ENCODE measurements at places on chromosomes 2 and 18. TPM values are rescaled to one million over a fixed set of nuclear protein-coding genes. Genes with fewer than 3 reads are reported as not detected.
A peak's percentile ranks its signal among the peaks of the same experiment; 100 is the strongest.

Gene DPY30
- 105 TPM for total RNA-seq

Gene CXCR1
- total RNA-seq = not detected

Gene AP1S3
- 66.3 TPM for total RNA-seq

GRCh38 chr2:167100506-167100905 is 212.2 kb downstream of the XIRP2 start:
- no peak overlapping the region for H3K27ac ChIP-seq
- H3K4me1 ChIP-seq = no peaks in the 10 kb centered on the region
- DNase-seq = no peak
- no peaks in the 10 kb centered on the region for H3K36me3 ChIP-seq
- H3K27me3 ChIP-seq = no peaks in the 10 kb centered on the region
- H3K4me3 ChIP-seq = no peak overlapping the region

DNA sequence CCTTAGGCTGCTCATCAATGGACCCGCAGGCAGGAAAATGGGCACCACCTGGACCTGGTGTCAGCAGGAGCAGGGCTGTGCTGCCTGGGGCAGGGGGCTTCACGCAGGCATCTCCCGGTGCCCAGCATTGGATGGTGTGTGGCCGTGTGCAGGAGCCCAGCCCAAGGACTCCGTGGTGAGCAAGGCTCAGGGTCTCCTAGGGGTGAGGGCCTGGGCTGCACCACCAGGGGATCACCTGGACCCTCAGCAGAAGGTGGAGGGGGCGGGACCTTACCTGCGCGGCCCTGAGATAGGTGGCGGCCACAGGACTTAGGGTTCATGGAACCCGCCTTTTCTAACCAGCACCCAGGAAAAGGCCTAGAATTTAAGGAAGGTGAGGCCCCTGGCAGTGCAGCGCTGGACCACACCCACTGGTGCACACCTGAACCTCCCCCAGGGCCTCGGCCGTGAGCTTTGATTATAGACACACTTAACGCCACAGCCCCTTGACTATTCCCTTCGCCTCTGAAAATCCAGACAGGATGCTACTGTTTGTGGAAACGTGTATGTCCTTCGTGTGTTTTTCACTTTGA is 89.0 kb downstream of the TMEM18 start:
- no peaks in the 10 kb centered on the region for H3K4me1 ChIP-seq
- DNase-seq = no peak
- H3K27ac ChIP-seq = no peak overlapping the region
- no peaks in the 10 kb centered on the region for H3K36me3 ChIP-seq

- no peaks in the 10 kb centered on the region for H3K4me1 ChIP-seq
- no peak overlapping the region for H3K4me3 ChIP-seq
- no peak overlapping the region for H3K27ac ChIP-seq
- no peaks in the 10 kb centered on the region for H3K27me3 ChIP-seq
- H3K36me3 ChIP-seq = no peaks in the 10 kb centered on the region
Measured at GRCh38 chr18:35835833-35836232, 136.6 kb upstream of the RMP24 start.

GRCh38 chr2:163613266-163613731 is 122.5 kb downstream of the FIGN start:
- no peak for DNase-seq
- H3K36me3 ChIP-seq = no peaks in the 10 kb centered on the region
- H3K4me3 ChIP-seq = no peak overlapping the region
- H3K27me3 ChIP-seq = no peaks in the 10 kb centered on the region

DNA sequence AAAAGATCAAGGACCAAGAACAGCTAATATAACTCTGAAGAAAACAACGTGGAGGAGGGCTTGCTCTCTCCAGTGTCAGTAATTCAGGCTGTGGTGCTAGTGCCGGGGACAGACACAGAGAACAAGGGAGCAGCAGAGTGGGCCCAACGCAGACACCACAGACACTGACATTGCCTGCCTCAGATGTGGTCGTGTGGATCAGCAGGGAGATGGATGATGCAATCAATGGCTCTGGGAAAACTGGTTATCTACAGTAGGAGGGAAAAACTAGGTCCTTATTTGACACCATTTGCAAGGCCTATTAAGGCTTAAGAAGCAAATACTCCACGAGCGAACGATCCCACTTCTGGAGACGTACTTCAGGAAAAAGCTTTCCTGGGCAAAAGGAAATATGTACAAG is 36.1 kb downstream of the HDLBP start:
- H3K27ac ChIP-seq = peak overlapping the region; percentile 56
- H3K36me3 ChIP-seq = no peaks in the 10 kb centered on the region
- DNase-seq = no peak
- H3K27me3 ChIP-seq = no peaks in the 10 kb centered on the region
- H3K4me3 ChIP-seq = no peak overlapping the region
- peaks cover 18% of the 10 kb centered on the region for H3K4me1 ChIP-seq

- H3K4me3 ChIP-seq = no peak overlapping the region
- H3K36me3 ChIP-seq = no peaks in the 10 kb centered on the region
- no peaks in the 10 kb centered on the region for H3K4me1 ChIP-seq
Measured at GRCh38 chr2:106176446-106177099, 17.5 kb downstream of the UXS1 start.

GRCh38 chr2:175887776-175888175 is 114.3 kb downstream of the LNPK start:
- no peak for DNase-seq
- no peaks in the 10 kb centered on the region for H3K4me1 ChIP-seq
- no peaks in the 10 kb centered on the region for H3K36me3 ChIP-seq
- no peak overlapping the region for H3K27ac ChIP-seq

- no peaks in the 10 kb centered on the region for H3K27me3 ChIP-seq
- no peak for DNase-seq
- H3K27ac ChIP-seq = no peak overlapping the region
- H3K4me1 ChIP-seq = no peaks in the 10 kb centered on the region
Measured at GRCh38 chr2:144032566-144032965, 487.4 kb downstream of the ZEB2 start.
